Stimulated activated CD8-positive, alpha-beta memory T cell treated with anti-CD3 and anti-CD28 coated beads, Interleukin-2, amount 100 ng/mL, for 48 hours (primary cell): ENCODE measurements at places on chromosomes 2 and 18.

DNA sequence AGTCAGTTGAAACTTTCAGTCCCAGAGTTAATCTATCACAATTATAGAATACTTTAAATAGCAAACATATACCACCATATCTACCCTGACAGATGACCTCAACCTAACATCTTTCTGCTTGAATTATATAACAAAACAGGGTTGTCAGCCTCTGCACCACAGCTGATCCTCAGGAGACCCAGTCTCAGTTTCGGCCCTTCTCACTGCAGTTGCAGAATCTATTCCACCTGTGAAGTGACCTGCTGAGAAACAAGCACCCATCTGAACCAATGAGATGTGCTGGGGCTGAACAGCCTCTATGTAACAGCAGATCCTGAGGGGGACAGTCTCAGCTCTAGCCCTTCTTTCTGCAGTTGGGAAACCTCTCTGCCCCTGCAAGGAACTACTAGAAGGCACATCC is 567.6 kb downstream of the KCNJ3 start:
- no peak for DNase-seq

GRCh38 chr18:582465-582864 is 2.3 kb downstream of the CETN1 start:
- no peak for DNase-seq

DNA sequence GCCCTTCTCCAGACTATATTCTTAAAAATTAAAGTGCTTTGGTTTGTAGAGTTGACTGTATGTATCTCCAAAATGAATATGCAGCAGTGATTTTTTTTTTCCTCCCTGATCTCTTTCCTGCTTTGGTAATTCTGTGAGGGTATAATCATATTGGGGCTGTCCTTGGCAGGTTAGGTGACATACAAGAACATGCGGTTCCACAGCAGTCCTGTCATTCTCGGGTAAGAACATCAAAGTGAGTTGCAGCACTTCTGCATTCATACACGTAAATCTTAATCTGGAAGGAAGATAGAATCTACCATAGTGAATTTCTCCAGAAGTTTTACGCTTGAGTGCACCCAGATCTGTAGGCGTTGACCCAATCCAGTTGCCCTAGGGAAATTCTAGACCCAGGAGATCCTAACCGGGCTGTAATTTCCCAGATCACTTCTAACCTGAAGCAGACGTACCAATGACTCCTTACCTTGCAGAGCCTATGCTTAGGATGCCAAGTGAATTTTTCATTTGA is 109.4 kb downstream of the PRPF40A start:
- no peak for DNase-seq

GRCh38 chr2:4258563-4258962 is 555.2 kb downstream of the DCDC2C start:
- DNase-seq: no peak

- no peak for DNase-seq
These were observed 68.7 kb upstream of the ACSL3 start for GRCh38 chr2:222792001-222792611.

- DNase-seq: no peak
These were observed 40.3 kb downstream of the COPS8 start for GRCh38 chr2:237125967-237126366.
